Amniotic stem cell (primary cell): ENCODE measurements at places on chromosomes 13 and 19.

DNA sequence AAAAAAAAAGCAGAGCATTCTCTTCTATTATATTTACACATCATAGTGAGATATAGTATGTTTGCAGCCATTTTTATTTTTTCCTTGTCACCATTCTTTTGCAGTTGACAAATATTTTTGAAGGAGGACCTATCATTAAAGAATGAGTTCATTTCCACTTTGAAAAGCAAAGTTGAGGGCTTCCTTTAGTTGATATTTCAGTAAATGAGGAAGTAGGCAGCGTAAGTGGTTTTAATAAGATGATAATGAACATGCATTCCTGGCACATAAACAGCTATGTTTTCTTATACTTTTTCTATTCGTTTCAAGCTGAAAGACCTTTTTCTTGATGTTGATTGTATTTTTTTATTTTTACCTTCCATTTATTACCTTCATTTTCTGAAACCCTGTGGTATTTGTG is 66.2 kb downstream of the ZMYM2 start:
- no peak for DNase-seq

DNA sequence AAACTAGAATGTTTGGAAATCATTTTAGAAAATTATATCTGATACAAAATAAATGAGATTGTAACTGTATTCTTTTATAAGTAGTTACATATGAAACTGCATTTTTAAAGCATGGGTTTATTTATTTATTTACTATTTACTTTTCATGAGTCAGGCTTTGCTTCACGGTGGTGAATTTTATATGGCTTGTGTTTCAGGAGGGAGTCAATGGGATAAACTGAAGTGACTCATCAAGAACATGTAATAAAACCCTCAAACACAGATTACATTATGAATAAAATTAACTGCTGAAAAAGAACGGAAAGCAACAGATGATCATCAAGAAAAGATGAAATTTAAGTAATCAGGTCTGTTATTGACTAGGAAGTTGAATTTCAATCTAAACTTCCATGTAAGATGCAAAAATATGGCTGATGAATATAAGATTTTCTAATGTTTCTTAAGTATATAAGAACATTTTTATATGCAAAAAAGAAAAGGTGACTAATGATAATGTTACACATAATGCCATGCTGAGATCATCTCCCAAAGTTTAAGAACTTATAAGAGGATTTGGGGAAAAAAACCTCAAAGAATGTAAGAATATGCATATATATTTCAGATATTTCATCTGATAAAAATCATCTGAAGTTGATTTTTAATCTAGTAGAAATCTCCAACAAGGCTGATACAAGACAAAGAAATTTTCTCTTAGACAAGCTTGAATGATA is 383.6 kb downstream of the SLITRK1 start:
- peak; percentile 21 for DNase-seq

GRCh38 chr13:108525827-108526226 is 103.6 kb upstream of the MYO16 start:
- no peak for DNase-seq

DNA sequence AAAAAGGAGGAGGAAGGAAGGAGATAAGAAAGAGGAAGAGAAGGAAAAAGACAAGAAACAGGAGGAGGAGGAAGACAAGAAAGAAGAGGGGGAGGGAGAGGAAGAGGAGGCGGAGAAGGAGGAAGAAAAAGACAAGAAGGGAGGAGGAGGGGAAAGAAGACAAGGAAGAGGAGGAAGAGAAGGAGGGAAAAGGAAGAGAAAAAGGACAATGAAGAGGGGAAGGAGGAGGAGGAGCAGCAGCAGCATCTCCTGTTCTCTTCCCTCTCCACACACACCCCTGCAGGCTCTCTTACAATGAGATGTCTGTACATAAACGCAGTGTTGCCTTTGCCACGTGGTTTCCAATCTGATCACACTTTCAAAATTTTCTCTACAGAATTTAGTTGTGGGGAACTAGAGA is 66.6 kb downstream of the RUBCNL start:
- DNase-seq = no peak

DNA sequence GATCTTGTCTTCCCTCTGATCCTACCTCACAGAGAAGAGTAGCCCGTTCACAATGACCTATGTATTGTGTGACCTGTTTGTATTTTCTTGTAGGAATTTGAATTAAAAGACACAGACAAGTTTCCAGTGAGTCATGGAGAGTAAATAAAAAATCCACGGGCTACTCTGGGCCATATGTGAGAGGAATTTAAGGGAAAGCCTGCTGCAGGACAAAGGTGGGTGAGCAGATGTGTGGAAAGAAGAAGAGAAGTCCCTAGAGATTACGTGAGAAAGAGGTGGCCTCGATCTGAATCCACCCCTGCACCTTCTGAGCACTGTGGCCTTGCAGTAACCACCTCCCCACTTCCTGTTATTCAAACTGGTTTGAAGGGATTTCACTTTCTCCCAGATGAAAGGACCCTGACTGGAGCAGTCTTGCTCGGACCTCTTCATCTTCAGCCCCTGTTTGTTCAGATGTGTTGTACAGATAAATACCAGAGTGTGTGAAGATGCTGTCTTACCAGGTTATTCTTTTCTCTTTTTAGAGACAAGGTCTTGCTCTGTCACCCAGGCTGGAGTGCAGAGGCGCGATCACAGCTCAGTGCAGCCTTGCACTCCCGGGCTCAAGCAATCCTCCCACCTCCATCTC is 205.4 kb downstream of the PDS5B start:
- DNase-seq = no peak

DNA sequence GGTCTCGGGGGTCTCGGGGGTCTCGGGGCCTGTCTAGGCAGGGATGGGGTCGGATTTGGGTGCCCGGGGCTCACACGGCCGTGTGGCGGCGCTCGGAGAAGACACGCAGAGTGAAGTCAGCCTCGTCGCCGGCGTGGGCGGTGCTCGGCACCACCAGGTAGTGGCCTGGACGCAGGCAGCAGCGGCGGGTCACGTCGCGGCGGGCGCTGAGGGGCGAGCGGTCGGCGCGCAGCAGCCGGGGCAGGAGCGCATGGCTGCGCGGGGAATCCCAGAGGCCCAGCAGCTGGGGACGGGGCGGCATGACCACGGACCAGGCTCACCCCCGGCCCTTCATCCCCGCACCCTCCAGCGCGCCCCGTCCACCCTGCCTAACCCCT is 8.2 kb downstream of the CAPN12 start:
- DNase-seq = no peak

DNA sequence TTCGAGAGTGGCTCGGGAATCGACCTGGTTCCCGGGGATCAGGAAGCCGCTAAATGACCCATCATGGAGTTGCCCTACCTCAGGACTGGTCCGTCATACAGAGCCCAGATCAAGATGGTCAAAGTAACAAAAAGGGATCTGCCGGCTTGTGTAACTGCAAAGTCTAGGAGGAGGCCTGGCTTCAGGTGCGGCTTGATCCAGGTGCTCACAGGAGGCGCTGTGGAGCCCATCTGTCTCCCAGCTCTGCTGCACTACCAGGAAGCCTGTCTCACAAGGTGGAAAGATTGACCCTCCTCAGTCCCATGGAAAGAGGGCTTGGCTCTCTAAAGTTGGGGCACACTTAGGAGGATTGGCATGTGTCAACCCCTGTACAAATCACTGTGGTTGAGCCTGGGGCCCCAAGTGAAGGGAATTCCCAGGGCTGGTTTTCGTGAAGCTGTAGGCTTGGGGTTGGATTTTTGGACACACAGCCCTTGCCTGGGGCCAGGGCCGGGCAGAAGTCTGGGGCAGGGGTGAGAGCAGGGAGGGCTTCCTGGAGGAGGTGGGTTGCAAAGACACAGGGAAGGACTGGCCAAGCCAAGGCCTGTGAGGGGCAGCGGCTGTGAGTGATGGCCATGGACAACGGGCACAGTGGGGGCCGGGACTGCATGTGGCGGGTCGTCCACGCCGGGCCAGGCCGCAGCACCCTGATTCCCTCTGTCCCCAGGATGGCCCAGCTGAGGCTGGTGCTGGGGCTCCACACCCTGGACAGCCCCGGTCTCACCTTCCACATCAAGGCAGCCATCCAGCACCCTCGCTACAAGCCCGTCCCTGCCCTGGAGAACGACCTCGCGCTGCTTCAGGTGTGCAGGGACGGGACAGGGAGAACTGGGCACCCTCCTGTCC is 4.2 kb downstream of the GZMM start:
- DNase-seq = no peak

DNA sequence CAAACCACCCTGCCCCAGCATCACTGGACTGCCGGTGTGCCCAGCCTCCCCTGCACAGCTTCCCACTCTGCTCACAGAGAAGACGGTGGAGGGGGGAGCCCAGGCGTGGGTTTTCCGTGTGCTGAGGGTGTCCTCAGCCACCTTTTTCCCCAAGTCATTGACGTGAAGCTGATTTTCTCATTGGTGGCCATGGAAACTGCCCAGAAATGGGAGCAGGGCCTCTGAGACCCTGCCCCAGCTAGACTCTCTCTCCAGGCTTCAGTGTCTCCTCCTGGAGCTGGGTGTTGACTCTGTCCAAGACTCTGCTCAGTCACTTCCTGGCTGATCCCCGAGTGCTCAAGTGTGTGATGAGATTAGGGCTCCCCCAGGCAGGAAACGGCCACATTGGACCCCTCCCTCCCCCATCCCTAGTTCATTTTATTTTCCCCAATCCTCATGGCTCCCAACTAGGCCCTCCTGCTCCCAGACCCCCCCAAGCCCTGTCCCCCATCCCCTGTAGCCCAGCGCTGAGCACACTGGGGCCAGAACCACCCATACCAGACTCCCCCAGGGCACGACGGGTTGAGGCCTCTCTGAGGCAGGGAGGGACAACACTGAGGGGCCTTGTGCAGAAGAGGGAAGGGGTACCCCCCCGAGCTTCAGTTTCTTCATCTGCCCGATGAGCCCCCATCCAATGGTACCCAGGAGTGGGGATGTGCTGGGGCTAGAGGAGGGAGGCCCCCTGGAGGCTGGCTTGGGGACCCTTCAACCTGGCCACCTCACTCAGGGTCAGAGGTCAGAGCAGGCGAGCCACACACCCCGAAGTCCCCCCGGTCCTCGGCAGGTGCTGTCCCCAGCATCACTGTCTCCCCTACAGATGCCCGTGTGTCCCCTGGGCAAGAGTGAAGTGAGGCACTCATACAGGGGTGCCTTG is 1.2 kb upstream of the F2RL3 start:
- DNase-seq = no peak

DNA sequence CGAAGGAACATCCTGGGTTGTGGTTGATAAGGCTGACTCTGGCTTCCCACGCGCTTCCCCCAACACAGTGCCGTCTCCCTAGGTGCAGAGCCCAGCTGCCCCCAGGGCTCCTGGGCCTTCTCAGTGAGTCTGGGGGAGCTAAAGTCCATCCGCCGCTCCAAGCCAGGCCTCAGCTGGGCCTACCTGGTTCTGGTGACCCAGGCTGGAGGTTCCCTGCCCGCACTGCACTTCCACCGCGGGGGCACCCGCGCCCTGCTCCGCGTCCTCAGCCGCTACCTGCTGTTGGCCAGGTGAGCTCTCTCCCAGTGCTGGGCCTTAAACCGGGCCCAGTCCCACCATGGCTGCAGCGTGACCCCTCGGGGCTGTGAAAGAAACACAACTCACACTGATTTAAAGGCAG is 3.7 kb downstream of the TBC1D17 start:
- DNase-seq = no peak

DNA sequence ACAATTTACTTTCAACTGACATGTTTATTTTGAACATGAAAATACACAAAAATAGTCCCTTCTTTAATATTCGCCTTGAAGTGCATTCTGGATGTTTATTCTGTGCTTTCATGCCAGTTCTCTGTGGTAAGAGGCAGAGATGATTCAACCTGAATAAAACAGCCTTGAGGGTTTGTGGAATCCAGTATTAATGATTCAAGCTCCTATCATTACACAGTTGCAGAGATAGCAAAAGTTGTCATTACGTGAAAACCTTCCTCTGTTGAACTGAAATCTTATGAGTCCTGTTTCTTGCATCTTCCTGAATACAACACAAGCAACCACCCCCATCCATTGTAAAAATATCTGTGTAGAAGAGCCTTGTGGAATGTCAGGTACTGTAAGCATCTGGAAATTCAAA is 142.3 kb upstream of the HTR2A start:
- DNase-seq = no peak

DNA sequence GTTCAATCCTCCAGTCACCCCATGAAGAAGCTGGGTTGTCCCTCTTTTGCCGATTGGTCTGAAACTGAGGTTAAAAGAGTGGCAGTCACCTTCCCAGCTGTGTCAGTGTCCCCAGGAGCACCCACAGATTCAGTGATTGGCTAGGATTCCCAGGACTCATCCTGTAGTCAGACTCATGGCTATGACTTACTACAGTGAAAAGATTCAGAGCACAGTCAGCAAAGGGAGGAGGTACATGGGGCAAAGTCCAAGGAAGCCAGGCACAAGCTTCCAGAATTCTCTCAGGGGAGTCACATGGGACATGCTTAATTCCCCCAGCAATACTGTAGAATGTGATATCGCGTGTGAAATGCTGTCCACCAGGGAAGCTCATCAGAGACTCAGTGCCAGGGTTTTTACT is 14.2 kb downstream of the ZNF473 start:
- no peak for DNase-seq

- DNase-seq = no peak
Measured at GRCh38 chr13:106690779-106691178, 122.8 kb upstream of the ARGLU1 start.

DNA sequence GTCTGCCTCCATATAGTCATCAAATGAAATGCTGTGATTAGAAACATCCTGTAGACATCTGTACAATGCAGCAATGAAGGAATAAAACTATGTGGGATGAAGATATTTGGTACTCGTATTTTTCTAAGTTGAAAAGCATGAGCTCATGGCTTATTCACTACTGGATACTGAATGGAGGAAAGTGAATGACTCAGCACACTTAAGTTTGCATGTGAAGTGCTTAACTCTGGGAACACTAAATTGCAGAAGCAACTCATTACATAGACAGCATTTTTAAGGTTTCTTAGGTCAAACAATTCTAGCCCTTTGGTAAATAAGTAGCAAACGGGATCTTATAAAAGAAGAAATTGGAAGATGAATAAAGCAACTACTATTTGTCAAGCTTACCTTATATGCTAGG is 429.0 kb upstream of the MIR17HG start:
- DNase-seq = no peak

DNA sequence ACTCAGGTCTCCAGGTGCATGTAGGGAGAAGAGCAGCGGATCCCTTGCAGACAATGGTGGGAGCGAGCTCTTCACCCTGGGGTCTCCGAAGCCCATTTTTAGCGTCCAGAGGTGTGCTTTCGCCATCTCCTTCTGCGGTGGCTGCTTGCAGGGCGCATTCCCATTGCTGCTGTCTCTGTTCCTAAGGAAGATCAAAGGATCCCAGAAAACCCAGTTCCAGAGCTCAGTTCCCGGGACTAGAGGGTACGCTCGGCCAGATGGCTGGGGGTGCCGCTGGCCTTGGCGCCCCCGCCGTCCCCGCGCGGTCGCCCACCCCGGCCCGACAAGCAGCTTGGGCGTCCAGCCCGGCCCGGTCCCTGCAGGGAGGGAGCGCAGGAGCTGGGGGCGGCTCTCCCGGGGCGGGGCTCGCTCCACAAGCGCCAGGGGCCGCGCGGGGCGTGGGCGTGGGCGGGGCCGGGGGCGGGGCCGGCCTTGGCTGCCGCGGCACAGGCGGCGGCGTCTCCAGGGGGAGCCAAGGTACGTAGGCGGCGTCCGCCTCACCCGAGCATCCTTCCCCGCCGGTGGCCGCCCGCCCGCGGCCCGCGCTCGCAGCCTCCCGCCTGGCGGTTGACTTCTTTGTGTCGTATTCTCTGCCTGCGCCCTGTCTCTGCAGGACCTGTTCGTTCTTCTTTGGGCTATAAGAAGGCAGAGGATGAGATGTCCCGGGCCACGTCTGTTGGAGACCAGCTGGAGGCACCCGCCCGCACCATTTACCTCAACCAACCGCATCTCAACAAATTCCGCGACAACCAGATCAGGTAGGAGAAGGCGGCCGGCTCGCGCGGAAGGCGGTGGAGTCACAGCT is 96.8 kb downstream of the ATP8A2 start:
- DNase-seq = no peak
